ENCODE measurements at places on chromosomes 16 and 17. TPM values are rescaled to one million over a fixed set of nuclear protein-coding genes. Genes with fewer than 3 reads are reported as not detected.

DNA sequence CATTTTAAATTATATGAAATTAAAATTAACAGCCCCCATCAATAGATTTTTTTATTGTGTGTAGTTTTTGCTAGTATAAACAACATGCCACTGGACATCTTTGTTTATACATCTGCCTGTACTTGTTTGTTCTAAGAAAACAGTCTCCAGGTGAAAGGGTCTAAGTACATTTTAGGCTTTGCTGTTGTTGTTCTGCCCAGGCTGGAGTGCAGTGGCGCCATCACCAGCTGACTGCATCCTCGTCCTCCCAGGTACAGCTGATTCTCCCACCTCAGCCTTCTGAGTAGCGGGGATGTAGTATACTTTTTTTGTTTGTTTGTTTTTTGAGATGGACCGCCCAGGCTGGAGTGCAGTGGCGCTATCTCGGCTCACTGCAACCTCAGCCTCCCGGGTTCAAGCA, 25.5 kb downstream of the C17orf58 start:
- DNase-seq = no peak

DNA sequence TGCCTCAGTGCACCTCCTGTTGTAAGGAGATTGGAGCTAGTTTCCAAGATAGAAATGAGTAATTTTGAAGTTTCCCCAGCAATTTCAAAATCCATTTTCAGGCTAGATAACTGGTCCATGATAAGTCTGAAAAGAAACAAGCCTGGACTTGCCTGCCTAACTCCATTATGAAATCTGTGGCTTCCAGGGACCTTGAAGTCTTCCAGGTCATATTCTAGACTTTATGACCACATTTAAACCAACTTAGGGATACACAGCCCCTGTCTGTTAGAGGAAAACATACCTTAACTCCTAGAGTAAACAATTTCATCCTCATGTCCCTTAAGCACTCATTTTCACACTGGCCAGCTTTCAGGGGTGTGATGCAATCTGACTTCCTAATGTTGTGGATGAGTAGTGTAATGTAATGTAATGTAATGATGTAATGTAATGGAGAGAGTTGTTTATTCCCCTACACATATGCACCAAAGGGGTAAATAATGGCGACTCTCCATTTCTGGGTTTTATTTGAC, 96.7 kb upstream of the FAM20A start:
- DNase-seq = peak; percentile 79

- no peak for DNase-seq
Measured at GRCh38 chr16:8168016-8168415, 422.3 kb downstream of the TMEM114 start.

DNA sequence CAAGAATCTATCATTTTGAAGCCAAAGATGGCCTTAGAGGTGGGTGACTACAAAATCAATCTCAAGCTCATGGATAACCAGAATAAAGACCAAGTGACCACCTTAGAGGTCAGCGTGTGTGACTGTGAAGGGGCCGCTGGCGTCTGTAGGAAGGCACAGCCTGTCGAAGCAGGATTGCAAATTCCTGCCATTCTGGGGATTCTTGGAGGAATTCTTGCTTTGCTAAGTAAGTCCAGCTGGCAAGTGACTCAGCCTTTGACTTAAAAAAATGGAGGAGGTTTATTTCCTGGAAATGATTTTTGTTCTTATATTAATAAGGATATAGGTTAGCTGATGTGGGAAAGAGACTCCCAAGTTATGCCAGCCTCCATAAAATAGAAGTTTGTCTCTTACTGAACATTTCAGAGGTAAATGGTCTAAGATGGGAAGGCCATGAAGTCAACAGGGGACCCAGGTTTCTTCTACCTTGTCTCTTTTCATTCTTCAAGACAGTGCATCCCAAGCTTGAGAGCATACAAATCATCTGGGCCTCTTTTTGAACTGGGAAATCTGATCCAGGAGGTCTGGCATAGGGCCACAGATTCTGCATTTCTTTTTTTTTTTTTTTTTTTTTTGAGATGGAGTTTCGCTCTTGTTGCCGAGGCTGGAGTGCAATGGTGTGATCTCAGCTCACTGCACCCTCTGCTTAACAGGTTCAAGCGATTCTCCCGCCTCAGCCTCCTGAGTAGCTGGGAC, 19.8 kb upstream of the TANGO6 start:
- peak; percentile 29 for DNase-seq

- no peak for DNase-seq
Measured at GRCh38 chr16:87702325-87702811, 63.4 kb downstream of the KLHDC4 start.

DNA sequence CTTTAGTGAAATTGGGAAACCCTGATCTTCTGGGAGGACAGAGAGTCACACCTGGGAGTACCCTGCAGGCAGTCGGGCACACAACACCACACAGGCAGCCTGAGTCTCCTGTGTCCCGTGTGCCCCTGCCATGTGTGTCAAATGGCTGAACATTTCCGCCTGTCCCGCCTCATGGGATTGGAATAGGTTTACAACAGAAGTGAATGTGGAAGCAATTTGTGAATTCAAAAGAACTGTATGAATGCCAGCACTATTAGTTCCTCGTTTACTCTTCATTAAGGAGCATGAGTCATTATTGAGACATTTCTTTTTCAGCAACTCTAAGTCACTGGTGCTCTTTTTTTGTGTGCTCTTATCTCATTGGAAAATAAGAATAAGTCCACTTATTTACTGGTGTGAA, 226.5 kb downstream of the PMP22 start:
- DNase-seq = no peak

SLC9A5 gene
- 1.5 TPM for polyA plus RNA-seq

CES4A gene
- 7.0 TPM for polyA plus RNA-seq

Measured in muscle of back (tissue), 13 donors.